Common myeloid progenitor, CD34-positive (primary cell): ENCODE measurements at places on chromosomes 7 and 10.

DNA sequence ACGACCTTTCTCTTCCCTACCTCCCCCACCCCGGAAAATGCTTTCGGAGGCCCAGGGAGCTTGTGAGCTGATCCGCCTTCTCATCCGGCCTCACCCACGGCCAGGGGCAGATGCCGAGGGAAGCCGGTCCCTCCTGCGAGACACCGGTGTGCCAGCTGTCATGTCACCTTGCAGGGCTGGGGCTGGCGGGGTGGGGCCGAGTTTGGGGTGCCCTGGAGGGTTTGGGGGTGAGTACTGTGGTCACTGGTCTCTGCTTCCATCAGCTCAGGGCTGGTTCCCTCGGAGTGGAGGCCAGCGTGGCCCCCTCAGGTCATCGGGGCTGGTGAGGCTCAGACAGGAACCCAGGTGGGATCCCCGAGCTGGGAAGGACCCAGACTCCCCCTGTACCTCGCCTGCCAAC is 48.7 kb downstream of the RCC1L start:
- no peak overlapping the region for H3K27ac ChIP-seq
- no peak overlapping the region for H3K4me3 ChIP-seq
- H3K27me3 ChIP-seq = no peaks in the 10 kb centered on the region
- H3K4me1 ChIP-seq = no peaks in the 10 kb centered on the region
- peaks cover 15% of the 10 kb centered on the region for H3K36me3 ChIP-seq

GRCh38 chr10:59905731-59906416 is 482 bp downstream of the CCDC6 start:
- H3K36me3 ChIP-seq = peaks cover 9% of the 10 kb centered on the region
- H3K27me3 ChIP-seq = no peaks in the 10 kb centered on the region
- DNase-seq = no peak
- peak overlapping the region; percentile 98 for H3K4me3 ChIP-seq

- H3K4me3 ChIP-seq = no peak overlapping the region
- no peak overlapping the region for H3K27ac ChIP-seq
- no peaks in the 10 kb centered on the region for H3K4me1 ChIP-seq
- no peak for DNase-seq
- H3K27me3 ChIP-seq = no peaks in the 10 kb centered on the region
These were observed 131.4 kb upstream of the MDFIC start for GRCh38 chr7:114790521-114790920.

GRCh38 chr7:91912494-91912893 is 28.2 kb upstream of the AKAP9 start:
- DNase-seq = no peak
- H3K27ac ChIP-seq = no peak overlapping the region
- no peaks in the 10 kb centered on the region for H3K36me3 ChIP-seq
- H3K4me1 ChIP-seq = no peaks in the 10 kb centered on the region
- H3K27me3 ChIP-seq = no peaks in the 10 kb centered on the region

DNA sequence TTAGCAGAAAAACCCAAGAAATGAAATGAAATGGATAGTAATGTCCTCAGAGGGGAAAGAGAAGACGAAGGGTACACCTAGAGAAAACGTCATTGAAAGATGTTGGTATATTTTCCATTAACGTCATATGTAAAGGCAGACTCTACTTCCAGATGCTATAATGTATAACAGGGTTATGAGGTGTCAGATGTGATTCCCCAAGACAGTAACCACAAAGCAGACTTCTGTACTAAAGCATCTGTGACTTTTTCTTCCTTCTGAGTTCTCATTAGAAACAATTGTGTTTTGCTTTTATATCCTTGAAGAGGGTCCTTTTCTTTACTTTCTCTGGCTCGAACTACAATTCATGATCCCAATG is 37.4 kb downstream of the LRRC72 start:
- no peak overlapping the region for H3K27ac ChIP-seq
- no peaks in the 10 kb centered on the region for H3K27me3 ChIP-seq
- H3K4me1 ChIP-seq = no peaks in the 10 kb centered on the region

- no peak for DNase-seq
- H3K27ac ChIP-seq = no peak overlapping the region
- no peaks in the 10 kb centered on the region for H3K4me1 ChIP-seq
These were observed 429.7 kb downstream of the ARL4A start for GRCh38 chr7:13117103-13117502.

GRCh38 chr7:150857276-150858055 is 5.1 kb downstream of the AOC1 start:
- no peak overlapping the region for H3K27ac ChIP-seq
- no peaks in the 10 kb centered on the region for H3K36me3 ChIP-seq
- no peaks in the 10 kb centered on the region for H3K27me3 ChIP-seq
- H3K4me1 ChIP-seq = no peaks in the 10 kb centered on the region

DNA sequence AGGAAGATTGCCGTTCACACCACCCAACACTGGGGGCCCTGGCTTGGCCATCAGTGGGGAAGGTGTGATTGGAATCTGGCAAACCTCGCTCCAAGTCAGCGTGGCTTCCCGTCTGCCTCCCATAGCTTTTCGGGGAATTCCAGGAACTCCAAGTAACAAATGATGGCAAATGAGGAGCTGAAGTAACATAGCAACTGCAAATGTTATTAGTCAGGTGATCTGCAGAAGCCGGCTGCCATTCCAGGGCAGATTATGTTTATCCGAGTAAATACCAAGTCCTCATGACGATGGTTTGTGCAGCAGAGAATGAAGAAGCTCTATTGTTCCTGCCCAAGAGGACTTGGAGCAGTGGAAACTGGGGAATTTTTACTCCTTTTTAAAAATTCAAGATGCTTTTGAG is 270.5 kb upstream of the PODXL start:
- no peaks in the 10 kb centered on the region for H3K36me3 ChIP-seq
- no peaks in the 10 kb centered on the region for H3K4me1 ChIP-seq
- H3K4me3 ChIP-seq = no peak overlapping the region
- H3K27me3 ChIP-seq = no peaks in the 10 kb centered on the region
- H3K27ac ChIP-seq = no peak overlapping the region

DNA sequence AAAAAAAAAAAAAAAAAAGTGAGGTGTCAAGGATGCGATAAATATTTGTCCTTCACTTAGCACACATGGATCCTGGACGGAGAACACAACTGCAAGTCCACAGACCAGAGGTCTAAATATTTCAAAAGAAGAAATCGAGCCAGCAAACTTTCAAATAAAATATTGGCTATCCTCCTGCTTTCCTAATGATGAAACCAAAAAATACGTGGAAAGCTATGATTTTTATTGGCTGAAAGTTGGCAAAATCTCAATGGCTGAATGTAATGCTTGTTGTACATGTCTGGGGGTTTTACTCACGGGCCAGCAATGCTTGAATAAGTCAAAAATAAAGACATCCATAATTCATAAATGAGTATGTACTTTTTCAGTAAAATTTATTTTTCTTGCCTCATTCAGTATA is 19.0 kb upstream of the MGMT start:
- DNase-seq = no peak
- H3K27ac ChIP-seq = no peak overlapping the region
- no peaks in the 10 kb centered on the region for H3K27me3 ChIP-seq
- no peak overlapping the region for H3K4me3 ChIP-seq

DNA sequence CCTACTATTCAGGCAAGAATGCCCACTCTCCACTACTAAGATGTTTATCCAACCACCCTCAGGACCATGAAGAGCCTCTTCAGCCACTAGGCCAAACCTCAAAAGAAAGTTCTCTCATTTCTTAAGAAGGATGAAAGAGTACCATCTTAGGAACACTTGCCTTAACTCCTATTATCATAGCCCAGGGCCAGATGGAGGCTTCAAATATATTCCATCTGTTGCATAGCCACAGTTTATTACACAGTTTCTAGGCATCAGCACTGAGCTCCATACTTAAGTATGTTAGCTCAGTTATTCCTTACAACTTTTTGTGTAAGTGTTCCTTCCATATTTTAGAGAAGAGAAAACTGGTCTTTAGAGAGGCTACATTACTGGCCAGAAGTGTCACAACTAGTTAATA is 37.4 kb upstream of the YAE1 start:
- H3K27me3 ChIP-seq = no peaks in the 10 kb centered on the region
- H3K36me3 ChIP-seq = no peaks in the 10 kb centered on the region
- no peak for DNase-seq
- H3K4me1 ChIP-seq = no peaks in the 10 kb centered on the region

DNA sequence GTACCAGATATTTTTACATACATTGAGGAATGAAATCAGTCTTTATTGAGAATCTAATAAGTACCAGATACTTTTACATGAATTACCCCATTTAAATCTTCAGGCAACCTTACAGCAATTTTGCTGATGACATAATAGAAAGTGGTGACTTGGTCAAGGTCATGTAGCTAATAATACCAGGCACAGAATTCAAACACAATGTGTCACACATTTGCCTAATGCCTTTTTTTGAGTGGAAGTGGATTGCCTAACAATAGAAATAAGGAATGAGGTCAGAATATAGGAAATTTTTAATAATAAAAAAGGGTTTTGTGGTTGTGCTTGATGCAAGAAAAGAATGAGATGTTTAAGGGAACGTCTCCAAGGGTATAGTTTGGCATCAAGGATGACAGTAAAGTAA is 466.6 kb upstream of the IGFBP3 start:
- no peak overlapping the region for H3K27ac ChIP-seq
- no peak for DNase-seq
- no peaks in the 10 kb centered on the region for H3K27me3 ChIP-seq
- no peaks in the 10 kb centered on the region for H3K36me3 ChIP-seq
- no peaks in the 10 kb centered on the region for H3K4me1 ChIP-seq

- no peaks in the 10 kb centered on the region for H3K4me1 ChIP-seq
- DNase-seq = no peak
- H3K4me3 ChIP-seq = no peak overlapping the region
- H3K36me3 ChIP-seq = no peaks in the 10 kb centered on the region
- peaks cover 2% of the 10 kb centered on the region for H3K27me3 ChIP-seq
- H3K27ac ChIP-seq = no peak overlapping the region
These were observed 248.9 kb downstream of the KIAA1217 start for GRCh38 chr10:24457661-24458318.

DNA sequence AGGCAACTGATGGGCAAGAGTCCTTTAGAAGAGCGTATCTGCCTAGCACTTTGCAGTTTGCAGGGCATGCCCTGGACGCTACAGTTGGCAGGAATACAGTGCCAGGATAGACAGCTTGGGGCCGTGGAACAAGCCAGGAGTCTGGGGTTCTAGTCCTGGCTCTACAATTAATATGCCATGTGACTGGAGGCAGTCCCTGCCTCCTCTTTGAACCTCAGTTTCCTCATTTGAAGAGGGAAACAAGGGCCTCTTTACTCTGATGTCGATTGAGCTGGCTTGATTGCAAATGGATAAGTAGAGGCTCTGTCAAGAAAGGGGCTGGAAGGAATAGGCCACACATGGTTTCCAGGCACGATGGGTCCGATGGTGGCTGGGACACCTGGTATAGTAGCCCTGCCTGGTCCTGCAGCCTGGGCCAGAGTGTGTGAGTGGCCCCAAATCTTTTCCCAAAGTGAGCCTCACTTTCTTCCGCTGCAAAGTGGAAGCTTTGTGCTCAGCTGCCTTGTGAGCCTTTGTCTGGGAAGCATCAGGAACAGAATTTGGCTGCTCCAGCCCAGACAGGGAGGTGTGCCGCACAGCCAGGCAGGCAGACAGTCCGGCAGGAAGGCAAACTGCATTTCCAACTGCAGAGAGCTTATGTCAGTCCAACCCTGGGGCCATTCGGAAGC is 111.4 kb upstream of the PPIF start:
- H3K4me1 ChIP-seq = peaks cover 56% of the 10 kb centered on the region
- no peak overlapping the region for H3K4me3 ChIP-seq
- H3K27ac ChIP-seq = no peak overlapping the region
- H3K27me3 ChIP-seq = no peaks in the 10 kb centered on the region
- DNase-seq = no peak
- H3K36me3 ChIP-seq = peaks cover 31% of the 10 kb centered on the region

- no peak for DNase-seq
- no peaks in the 10 kb centered on the region for H3K27me3 ChIP-seq
- no peaks in the 10 kb centered on the region for H3K36me3 ChIP-seq
- H3K27ac ChIP-seq = no peak overlapping the region
These were observed 31.3 kb upstream of the ZNF273 start for GRCh38 chr7:64871761-64872160.

- no peak overlapping the region for H3K27ac ChIP-seq
- no peaks in the 10 kb centered on the region for H3K4me1 ChIP-seq
- H3K4me3 ChIP-seq = no peak overlapping the region
- no peaks in the 10 kb centered on the region for H3K27me3 ChIP-seq
- no peak for DNase-seq
These were observed 255.5 kb downstream of the AGMO start for GRCh38 chr7:15306296-15306695.

GRCh38 chr7:66157060-66157459 is 42.4 kb downstream of the CRCP start:
- peak; percentile 19 for DNase-seq
- H3K27ac ChIP-seq = no peak overlapping the region
- peaks cover 14% of the 10 kb centered on the region for H3K36me3 ChIP-seq
- no peaks in the 10 kb centered on the region for H3K4me1 ChIP-seq
- H3K4me3 ChIP-seq = no peak overlapping the region
- no peaks in the 10 kb centered on the region for H3K27me3 ChIP-seq

DNA sequence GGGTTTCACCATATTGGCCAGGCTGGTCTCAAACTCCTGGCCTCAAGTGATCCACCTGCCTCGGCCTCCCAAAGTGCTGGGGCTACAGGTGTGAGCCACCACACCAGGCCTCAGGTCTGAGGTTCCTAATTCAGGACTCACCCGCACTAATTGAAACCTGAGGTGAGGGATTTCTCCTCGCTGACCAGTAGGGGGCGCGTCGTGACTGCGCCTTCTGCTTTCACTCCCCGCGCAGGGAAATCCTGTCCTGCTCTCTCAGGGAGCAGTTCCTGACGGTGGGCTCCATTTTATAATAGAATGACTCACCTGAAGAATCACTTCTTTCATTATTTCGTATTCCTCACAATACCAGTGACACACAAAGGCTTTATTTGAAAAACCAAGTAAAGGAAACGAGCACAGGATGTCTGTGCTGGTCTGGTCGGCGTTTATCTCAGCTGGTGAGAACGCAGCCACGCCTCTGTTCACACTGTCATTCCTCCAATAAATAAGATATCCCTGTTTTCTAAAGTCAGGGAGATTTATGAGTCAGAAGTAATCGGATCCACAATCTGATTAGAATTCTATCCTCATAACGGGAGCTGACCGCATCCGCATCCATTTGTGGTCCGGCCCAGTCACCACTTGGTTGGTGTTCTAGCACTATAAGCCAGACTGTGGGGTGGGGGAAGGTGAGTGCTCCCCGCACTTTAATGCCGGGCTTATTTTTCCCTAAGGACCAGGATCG is 35.4 kb downstream of the BAG3 start:
- H3K27ac ChIP-seq = no peak overlapping the region
- no peaks in the 10 kb centered on the region for H3K36me3 ChIP-seq
- peaks cover 16% of the 10 kb centered on the region for H3K4me1 ChIP-seq
- H3K4me3 ChIP-seq = no peak overlapping the region
